ENCODE measurements at places on chromosomes 6 and 20.

DNA sequence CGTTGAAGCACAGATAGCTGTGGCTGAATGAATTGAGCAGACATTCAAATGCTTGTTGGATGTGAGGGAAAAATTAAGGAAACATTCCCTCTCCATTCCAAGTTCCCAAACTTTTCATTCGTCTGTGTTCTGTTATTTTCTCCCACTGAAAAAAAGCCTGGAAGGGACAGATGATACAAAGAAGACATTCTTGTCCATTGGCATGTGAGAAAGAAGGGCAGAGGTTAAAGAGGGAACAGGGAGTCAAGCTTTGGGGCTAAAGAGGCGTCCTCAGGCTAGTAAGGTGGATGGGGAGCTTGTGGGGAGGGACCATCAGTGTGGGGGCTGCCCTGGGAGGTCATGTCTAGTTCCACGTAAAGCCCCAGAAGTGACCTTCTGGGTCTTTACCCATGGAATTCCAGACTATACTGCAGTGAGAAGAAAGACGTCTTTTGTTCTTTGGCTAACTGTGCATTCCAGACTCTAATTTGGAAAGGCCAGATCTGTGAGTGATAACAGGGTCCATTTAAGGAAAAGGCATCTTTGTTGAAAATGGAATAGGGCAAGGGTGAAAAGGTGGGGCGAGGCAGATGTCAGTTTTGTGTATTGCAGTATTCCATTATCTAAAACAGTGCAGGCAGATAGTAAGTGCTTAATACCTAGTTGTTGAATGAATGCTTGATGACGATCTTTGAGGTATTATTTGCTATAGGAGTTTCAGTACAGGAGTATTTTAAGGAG, 117.5 kb downstream of the SOX4 start:
- no peak for DNase-seq

DNA sequence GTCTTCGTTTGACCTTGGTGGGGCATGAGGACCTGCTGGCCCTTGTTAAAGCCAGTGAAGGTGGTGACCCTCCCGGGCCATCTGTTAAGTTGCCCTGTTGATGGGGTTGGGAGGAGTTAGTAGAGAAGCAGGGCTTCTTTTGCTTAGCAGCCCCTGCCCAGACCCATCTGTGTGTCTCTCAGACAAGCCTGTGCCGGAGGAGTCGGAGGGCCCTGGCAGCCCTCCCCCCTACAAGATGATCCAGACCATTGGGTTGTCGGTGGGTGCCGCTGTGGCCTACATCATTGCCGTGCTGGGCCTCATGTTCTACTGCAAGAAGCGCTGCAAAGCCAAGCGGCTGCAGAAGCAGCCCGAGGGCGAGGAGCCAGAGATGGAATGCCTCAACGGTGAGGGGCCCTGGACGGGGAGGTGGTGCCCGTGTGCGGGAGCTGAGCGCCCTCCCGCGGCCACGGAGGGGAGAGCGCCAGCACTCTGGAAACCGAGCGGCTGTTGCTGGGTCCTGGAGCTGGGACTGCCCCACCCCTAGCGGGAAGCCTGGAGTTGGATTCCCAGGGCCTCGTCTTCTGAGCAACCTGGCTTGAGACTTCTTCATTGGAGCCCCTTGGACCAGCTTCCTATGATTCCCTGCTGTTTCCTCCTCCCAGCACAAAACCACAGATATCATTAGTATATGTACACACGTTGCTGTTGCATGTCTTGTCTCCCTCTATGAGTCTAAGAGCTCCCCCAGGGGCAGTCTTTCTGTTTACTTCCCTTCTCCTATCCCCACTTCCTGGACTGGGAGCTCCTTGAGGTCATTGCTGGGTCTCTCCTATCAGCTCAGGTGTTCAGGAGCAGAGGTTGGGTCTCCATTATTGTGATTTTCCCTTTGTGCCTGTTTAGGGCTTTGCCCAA, 27.6 kb upstream of the SRF start:
- peak; percentile 96 for DNase-seq

DNA sequence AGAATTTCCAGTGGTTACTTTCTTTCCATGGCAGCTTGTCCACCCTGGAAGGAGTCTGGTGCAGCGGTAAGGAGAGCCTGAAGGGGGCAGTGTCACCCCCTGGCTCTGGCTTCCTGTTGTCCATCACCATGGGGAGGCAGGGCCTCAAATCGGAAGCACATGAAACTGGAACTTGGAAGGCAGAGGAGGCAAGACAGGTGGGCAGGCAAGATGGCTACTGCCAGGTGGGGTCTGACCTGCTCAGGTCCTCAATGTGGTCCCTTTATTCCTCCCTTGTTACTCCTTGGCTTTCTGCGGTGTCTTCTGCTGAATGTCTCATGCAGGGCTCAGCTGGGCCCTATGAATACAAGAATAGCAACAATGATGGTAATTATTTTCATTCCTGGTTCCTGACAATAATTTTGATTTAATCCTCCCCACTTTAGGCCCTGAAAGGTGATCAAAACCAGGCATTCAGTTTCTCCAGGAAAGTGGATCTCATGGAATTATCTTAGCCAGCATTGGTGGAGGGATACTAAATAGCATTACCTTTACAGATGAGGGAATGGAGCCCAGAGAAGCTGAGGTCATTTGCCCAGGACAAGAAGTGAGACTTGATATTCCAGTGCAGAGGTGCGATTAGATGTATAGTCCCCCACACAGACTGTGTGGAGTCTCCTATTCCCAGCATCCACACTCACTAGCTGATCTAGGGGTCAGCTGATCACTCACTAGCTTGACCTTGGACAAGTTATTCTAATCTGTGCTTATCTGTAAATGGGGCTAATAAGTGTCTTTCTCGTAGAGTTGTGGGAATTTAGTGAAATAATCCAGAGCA, 17.6 kb upstream of the SNAI1 start:
- DNase-seq = peak; percentile 59

DNA sequence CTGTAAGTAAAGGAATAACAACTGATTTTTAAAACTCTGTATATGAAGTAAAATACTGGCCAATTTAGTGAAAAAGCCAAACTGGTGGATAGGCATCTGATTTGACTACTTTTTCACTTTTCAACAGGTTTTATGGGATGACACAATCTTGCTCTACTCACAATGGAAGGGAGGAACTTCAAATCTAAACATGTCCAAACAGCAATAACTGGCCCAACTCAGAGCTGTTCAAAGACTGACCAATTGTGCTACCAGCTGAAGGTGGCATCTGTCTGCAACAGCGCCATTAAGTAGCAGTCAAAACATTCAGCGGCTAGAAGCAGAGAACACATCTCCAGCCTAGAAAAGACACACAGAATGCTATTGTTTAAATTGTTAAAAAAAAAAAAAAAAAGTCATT, 44.6 kb downstream of the SESN1 start:
- DNase-seq = no peak

GRCh38 chr20:42276718-42277602, 658.8 kb upstream of the CHD6 start:
- DNase-seq = no peak

DNA sequence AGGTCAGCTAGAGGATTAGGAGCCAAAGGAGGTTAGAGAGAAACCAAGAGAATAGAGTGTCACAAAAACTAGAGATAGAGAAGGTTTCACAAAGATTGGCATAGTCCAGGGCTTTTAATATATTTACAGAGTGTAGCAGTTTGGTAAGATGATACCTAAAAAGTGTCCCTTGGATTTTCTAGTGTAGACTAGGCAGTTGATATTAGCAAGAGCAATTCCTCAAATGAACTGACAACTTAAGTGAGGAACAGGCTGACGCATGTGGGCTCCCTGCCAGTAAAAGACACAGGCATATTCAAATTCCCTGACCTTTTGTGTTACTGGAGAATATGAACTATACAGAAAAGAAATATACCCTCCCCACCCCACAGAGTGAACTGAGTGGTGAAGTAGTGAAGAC, 40.1 kb downstream of the VTA1 start:
- peak; percentile 14 for DNase-seq

- DNase-seq = no peak
Observed at GRCh38 chr6:8074213-8074612, 10.0 kb upstream of the BLOC1S5 start.

GRCh38 chr6:22970004-22970403, 400.6 kb downstream of the HDGFL1 start:
- DNase-seq = no peak

GRCh38 chr6:83854001-83854501, 891 bp downstream of the RIPPLY2 start:
- no peak for DNase-seq
